ENCODE measurements at places on chromosomes 1 and 21.

DNA sequence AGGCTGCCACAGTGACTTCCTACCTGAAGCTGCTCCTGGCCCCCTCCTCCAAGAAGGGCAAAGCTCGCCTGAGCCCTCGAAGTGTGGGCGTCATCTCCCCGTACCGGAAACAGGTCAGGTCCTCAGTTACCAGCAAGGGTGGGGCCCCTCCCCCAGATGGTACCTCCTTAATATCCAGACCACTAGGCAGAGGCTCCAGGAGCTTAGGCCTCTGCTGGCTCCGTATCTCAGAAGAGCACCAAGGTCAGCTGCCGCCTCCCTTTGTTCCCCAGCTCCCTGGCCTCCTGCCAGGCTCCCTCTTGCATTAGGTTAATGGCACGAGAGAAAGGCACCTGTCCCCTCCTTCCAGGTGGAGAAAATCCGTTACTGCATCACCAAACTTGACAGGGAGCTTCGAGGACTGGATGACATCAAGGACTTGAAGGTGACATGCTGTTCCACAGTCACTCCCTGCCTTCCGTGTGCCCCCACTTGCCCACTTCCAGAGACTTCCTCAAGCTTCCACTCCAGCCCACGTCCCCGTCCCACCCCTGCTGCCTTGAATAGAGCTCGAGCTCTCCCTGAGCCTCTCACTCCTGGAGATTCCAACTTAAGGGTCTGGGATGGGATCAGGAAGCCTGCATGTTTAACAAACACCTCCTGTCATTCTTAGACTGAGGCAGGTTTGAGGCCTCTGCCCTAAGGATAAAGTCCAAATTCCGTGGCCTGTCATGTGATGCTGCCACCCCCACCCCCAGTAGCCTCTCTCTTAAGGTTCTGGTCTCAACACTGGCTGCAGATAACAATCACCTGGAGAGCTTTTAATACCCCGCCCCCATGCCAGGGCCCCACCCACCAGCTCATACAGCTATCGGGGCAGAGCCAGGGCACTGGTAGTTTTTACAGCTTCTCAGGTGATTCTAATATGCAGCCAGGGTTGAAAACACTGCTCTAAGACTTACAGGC lies 8.3 kb downstream of the RHOC start:
- no peak for DNase-seq

- DNase-seq, result no peak
Observed at GRCh38 chr1:2967881-2968280, 53.4 kb upstream of the ACTRT2 start.

DNA sequence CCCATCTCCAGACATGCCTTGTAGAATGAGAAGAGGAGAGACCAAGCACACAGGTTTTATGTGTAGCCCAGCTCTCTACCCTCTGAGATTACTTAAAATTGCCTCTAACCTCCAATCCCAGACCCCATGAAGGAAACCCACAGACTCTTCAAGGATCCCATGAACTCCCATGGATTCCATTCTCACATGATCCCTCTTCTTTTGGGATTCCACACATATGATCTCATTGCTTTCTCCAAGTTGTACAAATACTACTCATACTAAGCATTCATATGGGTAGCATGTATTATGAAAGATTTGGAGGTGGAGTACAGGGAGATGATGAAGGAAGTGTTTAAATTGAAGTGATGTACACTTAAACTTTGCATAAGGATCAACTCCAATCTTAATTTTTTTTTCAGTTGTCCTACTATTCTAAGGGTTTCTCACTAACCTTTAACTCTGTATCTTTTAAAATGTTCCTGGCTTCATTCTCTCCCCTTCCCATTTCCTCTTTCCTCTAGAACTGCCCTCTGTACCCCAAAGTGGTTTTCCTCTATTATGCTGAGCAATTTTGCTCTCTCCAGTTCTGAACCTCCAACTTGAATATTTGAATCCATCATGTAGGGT lies 41.6 kb downstream of the MFSD2A start:
- DNase-seq, result no peak

DNA sequence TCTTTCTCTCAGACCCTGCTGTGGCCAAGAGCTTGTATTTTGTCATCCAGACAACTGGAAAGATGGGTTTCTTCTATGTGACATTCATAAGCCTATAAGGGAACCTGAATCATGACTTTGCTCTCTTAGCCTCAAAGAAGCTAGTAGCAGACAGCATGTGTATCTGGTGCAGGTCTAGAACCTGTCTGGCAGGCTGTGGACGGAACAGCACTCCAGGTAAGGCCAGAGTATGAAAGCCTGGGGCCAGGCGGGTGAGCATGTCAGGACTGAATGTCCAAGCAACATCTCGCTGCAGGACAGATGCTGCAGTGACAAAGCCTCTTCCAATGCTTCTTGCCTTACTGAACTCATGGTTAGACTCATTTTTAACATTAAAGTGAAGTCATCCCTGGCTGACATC lies 32.8 kb downstream of the AKNAD1 start:
- no peak for DNase-seq

DNA sequence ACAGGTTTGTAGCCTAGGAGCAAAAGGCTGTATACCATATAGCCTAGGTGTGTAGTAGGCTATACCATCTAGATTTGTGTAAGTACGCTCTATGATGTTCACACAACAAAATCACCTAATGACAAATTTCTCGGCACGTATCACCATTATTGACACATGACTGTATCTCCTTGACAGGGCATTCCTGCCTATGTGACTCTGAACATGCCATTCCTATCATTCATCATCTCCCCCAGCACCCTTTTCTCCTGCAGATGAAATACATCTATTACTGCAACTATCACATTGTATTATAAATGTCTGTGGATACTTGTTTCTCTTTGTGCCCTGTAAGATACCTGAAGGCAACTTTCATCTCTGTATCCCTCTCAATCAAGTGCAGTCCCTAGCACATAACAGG lies 29.9 kb downstream of the TP53BP2 start:
- no peak for DNase-seq

GRCh38 chr1:109658533-109659042 lies 2.7 kb downstream of the GSTM4 start:
- DNase-seq, result no peak

GRCh38 chr1:245353411-245353810 lies 198.6 kb downstream of the KIF26B start:
- no peak for DNase-seq

- DNase-seq, result no peak
Observed at GRCh38 chr1:242139442-242139841, 140.5 kb upstream of the MAP1LC3C start.

GRCh38 chr1:23793861-23794731 lies 3.2 kb downstream of the LYPLA2 start:
- no peak for DNase-seq

- DNase-seq, result peak; percentile 50
Observed at GRCh38 chr1:54671985-54672608, 30.5 kb downstream of the MROH7 start.

GRCh38 chr1:236315518-236315917 lies 33.8 kb upstream of the ERO1B start:
- DNase-seq, result no peak
